EH (cell line): ENCODE measurements at places on chromosomes 3 and 15.

DNA sequence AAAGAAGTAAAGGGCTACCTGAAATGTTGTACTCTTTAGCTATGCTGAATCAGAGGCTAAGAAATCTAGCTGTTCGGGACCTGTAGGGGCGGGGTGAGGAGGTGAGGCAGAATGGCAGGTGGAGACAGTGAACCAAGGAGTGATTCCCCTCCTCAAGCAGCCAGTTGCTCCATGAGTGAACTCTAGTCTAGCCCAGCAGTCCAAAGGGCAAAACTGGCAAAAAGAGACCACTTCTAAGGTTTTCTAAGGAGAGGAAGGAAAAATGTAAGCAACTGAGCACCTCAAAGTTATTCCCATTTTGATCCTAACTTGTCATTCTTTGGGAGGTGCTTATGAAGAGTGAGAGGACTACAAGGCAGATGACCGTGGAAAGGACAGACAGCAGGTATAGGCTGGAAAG is 19.3 kb upstream of the TOPAZ1 start:
- DNase-seq = no peak

DNA sequence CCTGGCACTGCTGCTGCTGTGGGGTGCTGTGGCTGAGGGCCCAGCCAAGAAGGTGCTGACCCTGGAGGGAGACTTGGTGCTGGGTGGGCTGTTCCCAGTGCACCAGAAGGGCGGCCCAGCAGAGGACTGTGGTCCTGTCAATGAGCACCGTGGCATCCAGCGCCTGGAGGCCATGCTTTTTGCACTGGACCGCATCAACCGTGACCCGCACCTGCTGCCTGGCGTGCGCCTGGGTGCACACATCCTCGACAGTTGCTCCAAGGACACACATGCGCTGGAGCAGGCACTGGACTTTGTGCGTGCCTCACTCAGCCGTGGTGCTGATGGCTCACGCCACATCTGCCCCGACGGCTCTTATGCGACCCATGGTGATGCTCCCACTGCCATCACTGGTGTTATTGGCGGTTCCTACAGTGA is 2.1 kb downstream of the GRM2 start:
- DNase-seq = no peak

DNA sequence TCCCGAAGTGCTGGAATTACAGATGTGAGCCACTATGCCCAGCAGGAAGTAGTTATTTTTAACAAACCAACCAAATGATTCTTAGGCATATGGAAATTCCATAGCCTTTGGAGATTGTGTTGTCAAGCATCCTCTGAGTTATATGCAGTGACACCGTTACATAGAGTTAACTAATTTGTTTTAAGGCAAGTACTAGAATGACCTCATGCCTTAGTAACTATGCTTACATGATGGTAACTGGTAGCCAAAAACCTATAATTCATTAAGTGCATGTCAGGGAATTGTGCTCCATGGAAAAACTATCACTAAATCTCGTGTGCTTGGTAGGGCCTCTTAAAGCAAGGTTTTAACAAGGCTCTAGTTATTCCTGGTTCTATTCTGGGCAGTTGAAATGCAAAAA is 392.8 kb downstream of the TUSC7 start:
- no peak for DNase-seq

DNA sequence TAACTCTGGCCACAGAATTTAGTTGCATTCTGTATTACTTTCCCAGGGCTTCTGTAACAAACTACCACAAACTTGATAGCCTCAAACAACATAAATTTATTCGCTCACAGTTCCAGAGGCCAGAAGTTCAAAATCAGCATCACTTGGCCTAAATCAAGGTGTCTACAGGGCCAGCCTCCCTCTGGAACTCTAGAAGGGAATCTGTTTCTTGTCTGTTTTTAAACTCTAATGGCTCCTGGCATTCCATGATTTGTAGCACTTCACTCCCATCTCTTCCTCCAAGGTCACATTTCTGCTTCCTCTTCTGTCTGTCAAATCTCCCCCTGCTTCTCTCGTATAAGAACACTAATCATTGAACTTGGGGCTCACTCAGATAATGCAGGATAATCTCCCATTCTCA is 151.9 kb upstream of the ARPP21 start:
- no peak for DNase-seq

GRCh38 chr15:45425135-45425534 is 46.8 kb upstream of the GATM start:
- DNase-seq = peak; percentile 62

- DNase-seq = no peak
These were observed 13.8 kb upstream of the ARHGEF3 start for GRCh38 chr3:56815589-56815988.

GRCh38 chr3:112799946-112800345 is 46.7 kb downstream of the CD200R1L start:
- DNase-seq = no peak

GRCh38 chr15:27864719-27865118 is 234.4 kb downstream of the OCA2 start:
- no peak for DNase-seq

GRCh38 chr15:65307978-65308377 is 3.5 kb downstream of the RNU5B-1 start:
- no peak for DNase-seq

GRCh38 chr3:13281507-13282357 is 138.4 kb downstream of the NUP210 start:
- no peak for DNase-seq

DNA sequence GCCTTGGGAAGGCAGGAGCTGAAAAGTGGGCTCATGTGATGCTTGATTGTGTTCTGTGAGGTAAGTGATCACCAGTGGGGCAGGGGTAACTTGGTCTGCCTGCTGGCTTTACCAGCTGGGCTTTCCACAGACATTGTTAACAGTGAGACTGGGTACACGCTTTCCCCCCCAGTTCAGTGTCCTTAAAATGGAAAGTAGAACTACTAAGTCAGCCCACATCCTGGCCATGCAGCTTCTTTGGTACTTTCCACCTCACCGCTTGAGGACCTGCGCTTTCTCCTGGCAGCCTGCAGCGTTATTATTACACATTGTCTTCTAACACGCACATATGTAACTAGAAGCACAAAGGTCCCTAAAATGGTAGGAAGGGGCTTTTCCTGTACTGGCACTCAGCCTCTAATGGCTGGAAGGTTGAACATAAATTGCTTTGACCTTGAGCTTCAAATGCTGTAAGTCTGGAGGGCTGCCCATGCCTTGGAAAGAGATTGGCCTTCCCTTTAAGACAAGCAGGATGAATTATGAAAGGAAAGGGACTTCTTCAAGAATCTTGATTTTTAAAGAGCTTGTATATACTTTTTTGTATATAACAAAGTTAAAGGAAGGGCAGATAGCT is 216.1 kb upstream of the ROPN1 start:
- DNase-seq = no peak

DNA sequence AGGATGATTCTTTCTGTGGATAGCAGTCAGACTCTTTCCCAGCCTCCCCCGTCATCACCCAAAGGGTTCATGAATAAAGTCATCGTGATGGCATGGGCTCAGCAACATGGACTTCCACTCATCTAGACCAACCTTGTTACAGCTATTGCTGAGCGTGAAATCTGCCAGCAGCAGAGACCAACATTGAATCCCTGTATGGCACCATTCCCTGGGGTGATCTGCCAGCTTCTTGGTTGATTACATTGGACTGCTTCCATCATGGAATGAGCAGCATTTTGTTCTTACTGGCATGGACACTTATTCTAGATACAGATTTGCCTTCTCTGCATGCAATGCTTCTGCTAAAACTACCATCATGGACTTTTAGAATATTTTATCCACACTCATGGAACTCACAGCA is 195.6 kb upstream of the AZI2 start:
- DNase-seq = no peak

DNA sequence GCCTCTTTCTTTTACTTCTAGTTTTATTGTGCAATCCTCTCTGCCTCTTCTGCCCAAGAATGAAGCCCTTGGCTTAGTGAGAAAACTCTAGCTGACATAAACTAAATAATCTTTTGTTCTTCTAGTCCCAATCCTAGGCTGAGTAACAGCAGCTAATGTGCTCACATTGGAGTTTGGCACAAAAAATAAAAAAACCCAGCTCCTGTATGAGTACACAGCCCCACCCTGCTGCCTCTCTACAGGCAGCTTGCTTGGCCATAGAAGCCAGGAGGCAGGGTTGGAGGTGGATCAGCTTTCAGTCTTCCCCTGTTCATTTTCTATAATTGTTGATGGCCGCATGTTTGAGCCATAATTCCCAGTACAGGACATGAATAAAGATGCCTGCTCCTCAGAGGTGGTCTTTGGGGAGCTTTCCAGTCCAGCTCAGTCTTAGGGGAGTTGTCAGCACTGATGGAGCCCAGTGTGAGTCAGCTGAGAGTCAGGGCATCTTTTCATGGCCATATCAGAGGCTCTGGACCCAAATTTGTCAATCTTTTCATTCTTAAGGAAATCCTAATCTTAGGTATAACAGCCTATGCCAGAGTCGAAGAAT is 46.7 kb downstream of the RTP1 start:
- no peak for DNase-seq

DNA sequence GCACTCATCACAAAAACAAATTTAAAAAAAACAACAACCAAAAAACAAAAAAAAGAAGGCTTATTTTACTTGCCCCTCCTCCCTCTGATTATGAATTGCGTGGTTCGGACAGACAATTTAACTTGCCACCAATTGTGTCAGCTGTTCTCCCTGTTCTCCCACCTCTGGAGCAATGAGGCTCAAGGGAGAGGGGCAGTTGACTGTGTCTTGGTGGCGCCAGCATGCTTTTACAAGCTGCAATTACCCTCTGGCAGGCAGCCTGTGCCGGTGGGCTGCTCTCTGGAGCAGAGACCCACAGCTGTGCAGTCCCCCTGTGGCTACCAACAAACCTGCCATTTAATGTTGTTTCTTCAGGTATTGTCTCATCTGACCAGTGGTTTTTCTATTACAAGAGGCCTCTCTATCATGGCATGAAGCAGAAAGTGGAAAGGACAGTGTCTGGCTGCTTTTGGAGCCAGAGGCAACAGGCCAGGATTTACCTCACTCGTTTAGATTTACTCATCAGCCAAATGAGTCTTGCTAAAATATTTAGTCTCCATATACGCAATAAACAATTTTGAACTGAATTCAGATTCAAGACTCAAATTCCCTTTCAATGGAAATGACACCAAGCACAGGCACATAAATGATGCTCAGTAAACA is 192.0 kb upstream of the TPRG1 start:
- DNase-seq = no peak

DNA sequence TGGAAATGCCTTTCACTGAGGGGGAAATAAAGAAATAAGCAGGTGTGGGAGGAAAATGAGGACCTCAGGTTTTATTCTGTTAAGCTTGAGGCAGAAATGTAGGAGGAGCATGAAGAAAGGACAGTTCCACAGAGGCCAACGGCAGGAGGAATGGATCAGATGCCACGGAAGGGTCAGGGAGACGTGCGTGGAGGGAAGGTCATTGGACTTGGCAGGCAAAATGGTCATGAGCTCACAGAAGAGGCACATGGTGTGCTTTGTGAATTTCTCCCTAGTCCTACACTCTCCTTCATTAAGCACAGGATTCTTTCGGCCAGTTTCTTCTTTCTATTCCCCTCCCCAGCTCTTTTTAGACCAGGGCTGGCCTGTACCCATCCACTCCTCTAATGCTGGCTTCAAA is 32.5 kb upstream of the THSD4 start:
- DNase-seq = no peak

GRCh38 chr3:183437061-183437460 is 8.6 kb upstream of the MCF2L2 start:
- no peak for DNase-seq

DNA sequence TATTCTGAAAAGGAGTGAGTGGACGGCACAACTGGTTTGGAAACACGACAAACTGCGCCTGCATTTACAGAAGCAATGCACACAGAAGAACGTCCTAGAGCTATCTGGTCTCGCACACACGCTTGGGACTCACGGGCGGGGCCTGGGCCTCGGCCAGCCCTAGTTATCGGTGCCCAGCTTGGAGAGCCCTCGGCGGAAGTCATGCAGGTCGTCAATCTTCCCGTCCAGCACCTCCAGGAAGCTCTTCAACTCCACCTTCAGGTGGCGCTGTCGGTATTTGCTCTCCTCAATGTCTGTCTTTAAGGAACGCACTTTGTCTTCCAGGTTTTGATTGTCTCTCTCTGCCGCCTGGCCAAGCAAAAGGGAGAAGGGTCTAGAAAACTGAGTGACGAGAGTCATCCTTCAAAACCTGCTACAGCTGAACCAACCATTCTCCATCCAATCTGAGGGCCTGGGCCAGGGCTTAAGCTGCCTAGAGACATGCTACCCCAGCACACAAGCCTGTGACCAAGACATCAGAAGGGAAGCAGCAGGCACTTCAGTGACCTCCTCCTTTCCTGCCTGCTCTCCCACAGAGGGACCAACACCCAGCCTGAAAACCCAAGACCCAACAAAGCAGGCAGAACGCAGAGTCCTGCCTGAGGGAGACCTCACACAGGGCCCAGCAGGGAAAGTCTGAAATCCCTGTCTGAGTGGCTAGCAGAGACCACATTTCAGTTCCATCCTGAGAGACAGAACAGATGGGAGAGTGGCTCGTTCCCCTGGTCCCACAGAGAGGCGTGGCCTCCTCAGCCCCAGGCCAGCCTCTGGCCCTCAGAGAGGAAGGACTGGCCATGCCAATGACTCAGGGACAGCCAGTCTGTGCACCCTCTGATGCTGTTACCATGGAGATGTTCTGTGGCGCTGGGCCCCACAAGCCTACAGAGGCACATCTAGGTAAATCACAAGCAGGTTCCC is 40.4 kb downstream of the WHAMM start:
- peak; percentile 70 for DNase-seq

GRCh38 chr15:98719137-98719740 is 70.9 kb downstream of the IGF1R start:
- DNase-seq = peak; percentile 62

- peak; percentile 17 for DNase-seq
These were observed 216.4 kb downstream of the TCF12 start for GRCh38 chr15:57134851-57135250.

- peak; percentile 46 for DNase-seq
These were observed 85.1 kb downstream of the STAG1 start for GRCh38 chr3:136667081-136667480.

DNA sequence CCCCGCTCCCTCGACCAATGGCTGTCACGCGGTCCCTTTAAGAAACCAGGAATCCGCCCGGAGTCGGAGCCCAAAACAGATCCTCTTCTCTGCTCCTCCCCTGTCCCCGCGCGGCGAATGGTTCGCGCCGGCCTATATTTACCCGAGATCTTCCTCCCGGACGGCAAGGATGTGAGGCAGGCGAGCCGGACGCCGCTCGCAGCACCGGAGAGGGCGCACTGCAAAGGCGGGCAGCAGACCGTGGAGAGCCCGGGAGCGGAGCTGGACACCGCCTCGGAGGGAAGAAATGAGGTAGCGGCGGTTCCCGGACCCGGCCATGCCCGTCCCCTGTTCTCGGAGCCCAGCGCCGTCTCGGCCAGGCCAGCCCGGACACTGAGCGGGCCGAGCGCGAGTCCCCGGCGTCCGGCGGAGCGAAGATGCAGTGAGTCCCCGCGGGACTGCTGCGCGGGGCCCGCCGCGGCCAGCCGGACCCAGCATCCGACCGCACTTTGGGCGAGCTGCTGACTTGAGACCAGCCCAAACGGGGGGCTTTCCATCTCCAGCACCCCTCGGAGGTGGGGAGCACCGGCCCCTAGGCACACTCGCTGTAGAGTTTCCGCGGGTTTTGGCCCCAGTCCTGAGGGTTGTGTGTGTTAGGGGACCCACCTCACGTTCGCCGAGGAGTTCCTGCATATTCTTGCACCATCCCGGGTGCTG is at the start of gene FAM43A:
Gene FAM43A (plus strand): TSS at position 166 of the 696 bp plus-strand sequence. CDS start 944 bp downstream, outside the sequence.
- peak; percentile 95 for DNase-seq
